ENCODE measurements at places on chromosomes 7 and 10.

- no peak for DNase-seq
Observed at GRCh38 chr7:121633186-121633585, 237.1 kb upstream of the FAM3C start.

GRCh38 chr7:22697876-22698606 lies 29.0 kb upstream of the IL6 start:
- no peak for DNase-seq

DNA sequence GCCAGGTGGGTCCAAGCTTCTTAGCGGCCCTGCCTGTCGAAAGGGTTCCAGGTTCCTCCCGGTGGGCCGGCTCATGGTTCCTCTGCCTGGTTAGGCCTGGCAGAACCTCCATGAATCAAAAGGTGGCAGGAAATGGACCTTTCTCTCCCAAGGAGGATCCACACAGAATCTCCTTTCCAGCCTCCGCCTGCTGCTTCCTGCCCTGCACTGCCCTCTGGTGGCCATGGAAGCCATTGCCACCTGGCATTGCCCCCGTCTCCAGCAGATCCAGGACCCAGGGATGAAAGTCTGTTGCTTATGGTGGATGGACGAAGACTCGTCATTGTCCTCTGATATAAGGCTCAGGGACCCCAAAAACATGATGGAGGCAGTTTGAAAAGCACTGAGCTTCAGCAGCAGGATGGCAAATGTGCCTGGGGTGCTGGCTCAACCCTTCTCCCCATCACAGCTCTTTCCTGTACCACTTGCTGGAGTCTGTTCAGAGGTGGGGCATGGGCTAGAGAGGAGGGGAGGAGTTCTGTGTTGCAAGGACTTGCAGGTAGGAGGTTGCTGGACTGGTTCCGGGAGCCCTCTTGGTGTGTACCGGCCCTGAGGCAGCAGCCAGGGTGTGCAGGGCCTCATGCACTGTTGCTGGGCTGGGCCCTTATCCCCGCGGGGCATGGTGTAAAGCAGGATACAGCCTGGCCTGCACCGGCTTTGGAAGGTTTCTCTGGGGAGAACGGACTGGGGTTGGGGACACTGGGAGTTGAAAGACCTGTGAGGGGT lies 11.3 kb upstream of the INMT start:
- no peak for DNase-seq

DNA sequence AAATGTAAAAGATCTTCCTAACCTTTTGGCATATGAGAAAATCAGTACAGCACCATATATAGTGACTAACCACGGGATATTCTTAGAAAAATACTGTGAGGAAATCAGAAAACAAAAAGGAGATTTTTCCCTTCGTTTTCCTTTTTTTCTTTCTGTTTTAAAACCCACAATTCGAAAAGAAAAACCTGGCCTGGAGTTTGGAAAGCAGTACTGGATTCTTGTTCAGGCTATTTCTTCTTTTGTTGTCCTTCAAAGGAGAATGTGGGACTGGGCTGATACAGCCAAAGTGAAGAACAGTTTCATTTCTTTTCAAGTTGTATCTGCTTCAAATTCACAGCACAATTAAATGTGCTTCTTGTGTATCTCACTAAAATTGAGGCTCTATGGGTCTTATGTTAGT lies 156.8 kb upstream of the PHYHIPL start:
- DNase-seq, result no peak

GRCh38 chr10:103042129-103042528 lies 124.0 kb downstream of the CNNM2 start:
- no peak for DNase-seq

DNA sequence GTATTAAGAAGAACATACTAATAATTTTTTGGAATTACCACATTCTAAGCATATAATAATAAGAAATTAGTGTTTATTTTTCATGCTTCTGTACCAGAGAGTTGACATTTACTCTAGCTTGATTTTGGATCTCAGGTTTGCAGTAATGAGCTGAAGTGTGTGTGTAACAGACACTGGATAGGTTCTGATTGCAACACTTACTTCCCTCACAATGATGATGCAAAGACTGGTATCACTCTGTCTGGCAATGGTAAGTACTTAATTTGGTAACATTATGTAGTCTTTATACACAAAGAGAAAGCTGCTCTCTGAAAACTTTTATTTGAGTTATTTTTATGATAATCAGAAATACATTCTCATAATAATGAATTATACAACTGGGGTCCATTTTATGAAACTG lies 54.1 kb downstream of the SRI start:
- no peak for DNase-seq

GRCh38 chr7:85620936-85621685 lies 434.3 kb upstream of the SEMA3D start:
- no peak for DNase-seq

- no peak for DNase-seq
Observed at GRCh38 chr7:94933256-94933990, 26.0 kb downstream of the PPP1R9A start.

GRCh38 chr7:141590666-141591065 lies 39.5 kb downstream of the AGK start:
- no peak for DNase-seq

DNA sequence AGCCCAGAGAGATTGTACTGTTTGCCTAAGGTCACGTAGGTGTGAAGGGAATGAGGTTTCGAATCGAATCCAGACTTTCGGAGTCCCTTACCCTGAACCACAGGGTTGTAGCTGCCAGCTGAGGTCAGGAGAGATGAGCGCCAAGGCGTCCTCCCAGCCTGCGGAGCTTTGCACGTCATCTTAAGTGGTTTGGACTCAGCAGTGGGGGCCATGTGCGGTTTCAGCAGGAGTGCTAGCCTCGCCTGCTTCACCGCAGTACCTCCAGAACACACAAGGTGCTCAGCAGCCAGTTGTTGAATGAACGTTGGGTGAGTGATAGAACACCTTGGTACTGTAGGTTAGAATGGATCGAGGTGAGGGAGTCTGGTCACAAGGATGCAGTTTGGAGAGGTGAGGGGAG lies 74.9 kb upstream of the PPIF start:
- DNase-seq, result no peak

GRCh38 chr7:47536661-47537611 lies 45.0 kb downstream of the TNS3 start:
- DNase-seq, result no peak

GRCh38 chr7:27759491-27759890 lies 19.5 kb downstream of the TAX1BP1 start:
- DNase-seq, result no peak

DNA sequence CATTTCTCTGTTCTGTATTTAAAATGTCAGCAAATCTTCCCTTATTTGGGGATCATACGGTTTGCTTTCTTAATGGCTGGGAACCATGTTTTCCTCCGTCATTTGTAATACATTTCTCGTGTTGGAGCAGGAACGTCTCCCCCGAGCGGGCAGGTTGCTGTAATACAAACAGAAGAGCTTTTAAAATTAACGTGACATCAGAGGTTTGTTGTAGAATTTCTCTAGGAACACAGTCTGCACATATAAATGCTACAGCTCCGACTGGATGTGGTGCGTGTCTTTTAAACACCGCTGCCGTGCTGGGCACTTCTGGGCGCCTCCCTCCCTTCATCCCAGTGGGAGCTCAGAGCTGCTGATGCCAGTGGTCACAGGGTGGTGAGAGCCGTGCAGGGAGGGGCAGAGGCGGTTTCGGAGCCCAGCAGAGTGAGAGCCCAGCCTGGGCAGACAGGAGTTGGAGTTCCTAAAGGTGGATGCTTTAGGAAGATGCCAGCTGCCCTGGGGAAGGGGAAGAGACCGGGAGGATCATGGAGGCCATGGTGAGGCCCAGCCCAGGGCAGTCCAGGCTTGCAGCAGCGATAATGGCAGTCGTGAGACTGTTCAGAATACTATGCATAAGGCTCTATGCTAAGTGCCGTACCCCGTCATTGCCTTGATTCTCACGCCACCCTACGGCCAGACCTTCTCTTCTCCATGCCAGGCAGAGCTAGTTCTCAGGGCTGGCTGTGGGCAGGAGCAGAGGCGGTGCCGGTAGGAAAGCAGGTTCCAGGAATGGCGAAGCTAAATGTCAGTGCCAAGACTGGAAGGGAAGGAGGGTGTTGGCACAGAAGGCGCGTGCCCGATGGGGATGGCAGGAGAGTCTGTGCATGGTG lies 96.2 kb downstream of the GLRX3 start:
- DNase-seq, result no peak

Measured in cortex of kidney (tissue), 1 donor.